ENCODE measurements at places on chromosomes 5 and 9.

DNA sequence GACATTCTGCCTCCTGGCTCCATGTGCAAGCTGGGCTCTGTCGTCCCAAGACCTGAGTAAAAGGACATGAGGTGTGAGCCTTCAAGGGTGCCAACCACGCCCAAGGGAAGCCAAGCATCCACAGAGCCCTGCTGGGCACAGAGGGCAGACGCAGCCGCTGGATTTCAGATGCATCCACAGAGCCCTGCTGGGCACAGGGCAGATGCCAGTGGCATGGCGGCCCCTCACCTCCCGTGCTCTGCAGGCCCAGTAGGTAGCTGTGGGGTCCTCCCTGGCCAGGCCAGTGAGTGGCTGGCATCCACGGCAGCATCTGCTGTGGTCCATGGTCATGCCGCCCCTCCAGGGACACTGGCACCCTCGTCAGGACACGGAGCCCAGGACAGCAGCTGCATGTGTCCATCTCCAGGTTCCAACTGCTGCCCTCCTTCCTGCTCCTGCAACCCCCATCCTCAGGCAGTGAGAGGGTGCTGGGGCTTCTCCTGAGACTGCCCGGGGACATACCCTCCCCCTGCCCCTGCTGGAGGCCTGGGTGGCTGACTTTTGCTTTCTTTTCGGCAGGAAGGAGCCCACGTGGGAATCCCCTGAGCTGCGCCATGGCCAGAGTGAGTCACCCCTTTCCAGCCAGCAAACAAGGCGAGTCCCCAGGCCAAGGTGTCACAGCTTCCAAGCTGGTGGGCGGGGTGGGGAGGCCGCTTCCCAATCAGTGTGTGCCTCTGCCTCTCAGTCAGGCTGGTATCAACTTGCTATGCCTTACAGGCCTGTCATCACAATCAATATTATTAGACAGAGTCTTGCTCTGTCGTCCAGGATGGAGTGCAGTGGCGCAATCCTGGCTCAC is 4.0 kb upstream of the TRAF2 start:
- peak; percentile 56 for DNase-seq

DNA sequence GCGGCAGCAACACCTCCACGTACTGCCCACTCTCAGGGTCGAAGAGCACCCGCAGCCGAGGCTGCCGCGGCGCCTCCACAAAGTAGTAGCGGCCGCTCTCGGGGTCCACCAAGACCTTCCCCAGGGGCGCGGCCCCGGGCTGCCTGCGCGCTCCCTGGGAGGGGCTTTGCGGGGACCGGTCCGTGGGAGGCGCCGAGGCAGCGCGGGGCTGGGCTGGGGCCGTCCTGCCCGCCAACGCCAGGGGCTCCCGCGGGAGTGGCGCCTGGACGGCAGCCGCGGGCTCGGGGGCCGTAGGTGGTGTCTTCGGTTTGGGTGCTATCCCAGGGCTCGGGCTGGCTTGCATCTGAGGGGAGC is 2.6 kb upstream of the MZB1 start:
- DNase-seq = no peak

DNA sequence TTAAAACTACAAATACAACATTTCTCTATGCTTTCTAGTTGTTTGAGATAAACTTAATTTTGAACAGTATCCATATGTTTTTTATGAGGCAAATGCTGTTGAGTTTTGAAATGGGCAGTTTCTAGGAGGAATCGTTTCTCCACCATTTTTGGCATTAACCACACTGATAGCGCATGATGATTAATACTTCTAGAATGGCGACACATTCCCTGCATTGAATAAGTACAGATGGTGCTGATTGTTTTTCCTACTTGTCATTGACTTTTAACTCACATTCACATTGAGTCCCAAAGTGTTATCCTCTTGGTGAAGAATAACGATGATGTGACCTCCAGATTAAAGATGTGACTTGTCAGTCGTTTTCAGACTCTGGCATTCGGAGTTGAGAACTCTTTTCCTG is 6.5 kb upstream of the CCDC192 start:
- DNase-seq = no peak

- DNase-seq = no peak
Measured at GRCh38 chr9:110777876-110778215, 109.3 kb downstream of the MUSK start.

DNA sequence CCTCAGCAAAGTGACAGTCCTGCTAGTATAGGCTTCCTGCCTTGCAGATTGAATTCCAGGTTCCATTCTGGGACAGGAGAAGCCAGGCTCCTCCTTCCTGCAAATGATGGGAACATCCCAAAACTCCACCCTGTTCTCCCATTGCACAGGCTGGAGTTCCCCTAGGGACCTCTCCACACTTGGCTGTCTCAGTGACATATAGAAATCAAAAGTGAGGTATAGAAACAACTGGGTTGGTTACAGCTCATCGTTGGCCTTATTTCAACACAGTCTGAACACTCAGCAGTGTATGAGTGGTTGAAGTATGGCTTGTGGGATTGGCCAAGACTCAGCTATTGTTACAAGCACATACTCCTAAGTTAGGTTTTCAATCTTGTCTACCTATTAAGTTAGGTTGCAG is 157.8 kb upstream of the FTMT start:
- no peak for DNase-seq

- DNase-seq = no peak
Measured at GRCh38 chr5:893137-893506, 438 bp downstream of the TRIP13 start.

DNA sequence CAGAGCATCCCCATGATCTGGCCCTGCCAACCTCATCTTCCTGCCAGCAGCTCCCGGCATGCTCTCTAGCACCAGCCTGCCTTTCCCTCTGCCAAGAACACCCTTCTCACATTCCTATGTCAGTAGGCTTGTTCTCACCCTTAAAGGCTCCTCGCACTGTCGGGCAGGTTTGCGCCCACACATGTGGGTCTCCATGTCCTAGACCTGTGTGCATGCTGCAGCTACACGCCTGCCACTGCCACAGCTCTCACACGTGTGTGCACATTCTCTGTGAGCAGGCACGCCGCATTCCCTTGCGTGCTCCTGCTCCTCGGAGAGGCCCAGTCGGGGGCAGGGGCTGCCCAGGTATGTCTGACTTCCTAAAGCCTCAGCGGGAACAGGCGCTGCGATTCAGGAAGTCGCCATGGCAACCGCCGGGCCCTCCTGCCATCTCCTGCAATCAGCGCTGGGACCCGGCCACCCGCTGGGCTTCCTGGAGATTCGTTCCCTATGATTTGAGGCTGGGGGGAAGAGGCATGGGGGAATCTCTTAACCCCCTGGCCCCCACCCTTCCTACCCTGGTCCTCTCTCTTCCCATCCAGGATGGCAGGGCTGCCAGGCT is 28.1 kb downstream of the NDUFA8 start:
- DNase-seq = no peak

GRCh38 chr9:132670457-132671391 is at the start of gene GTF3C4:
GTF3C4 (plus strand) TSS chr9:132670464; CDS start chr9:132670599, 135 bp downstream.
- DNase-seq = no peak

DNA sequence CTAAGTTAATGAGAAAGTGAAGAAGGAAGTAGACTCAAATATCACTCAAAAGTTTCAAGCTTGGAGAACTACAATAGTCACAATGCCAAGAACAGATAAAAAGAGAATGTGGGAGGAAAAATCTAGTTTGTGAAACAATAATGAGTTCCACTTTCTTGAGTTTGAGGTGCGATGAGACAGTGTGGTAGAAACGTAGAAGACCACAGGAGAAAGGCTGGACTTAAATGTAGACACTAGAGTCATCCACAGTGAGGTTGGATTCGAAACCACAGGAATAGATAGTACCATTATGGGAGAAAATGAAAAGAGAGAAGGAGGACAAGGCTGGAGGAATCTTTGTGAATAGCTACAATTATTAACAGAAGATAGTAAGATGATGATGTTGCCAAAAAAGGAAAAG is 141.1 kb upstream of the LRRTM2 start:
- no peak for DNase-seq

GRCh38 chr9:71681708-71682272 is 86.5 kb downstream of the CEMIP2 start:
- DNase-seq = no peak

All from GM04504 (cell line).